Transverse colon (tissue), 4 donors: ENCODE measurements at places on chromosomes 12 and 14. TPM values are rescaled to one million over a fixed set of nuclear protein-coding genes. Genes with fewer than 3 reads are reported as not detected.
A peak's percentile ranks its signal among the peaks of the same experiment; 100 is the strongest.

The KLHDC2 gene
- 107 TPM for total RNA-seq

The POTEM gene
- total RNA-seq = not detected

The GUCY2C gene
- total RNA-seq = 85.7 TPM

DNA sequence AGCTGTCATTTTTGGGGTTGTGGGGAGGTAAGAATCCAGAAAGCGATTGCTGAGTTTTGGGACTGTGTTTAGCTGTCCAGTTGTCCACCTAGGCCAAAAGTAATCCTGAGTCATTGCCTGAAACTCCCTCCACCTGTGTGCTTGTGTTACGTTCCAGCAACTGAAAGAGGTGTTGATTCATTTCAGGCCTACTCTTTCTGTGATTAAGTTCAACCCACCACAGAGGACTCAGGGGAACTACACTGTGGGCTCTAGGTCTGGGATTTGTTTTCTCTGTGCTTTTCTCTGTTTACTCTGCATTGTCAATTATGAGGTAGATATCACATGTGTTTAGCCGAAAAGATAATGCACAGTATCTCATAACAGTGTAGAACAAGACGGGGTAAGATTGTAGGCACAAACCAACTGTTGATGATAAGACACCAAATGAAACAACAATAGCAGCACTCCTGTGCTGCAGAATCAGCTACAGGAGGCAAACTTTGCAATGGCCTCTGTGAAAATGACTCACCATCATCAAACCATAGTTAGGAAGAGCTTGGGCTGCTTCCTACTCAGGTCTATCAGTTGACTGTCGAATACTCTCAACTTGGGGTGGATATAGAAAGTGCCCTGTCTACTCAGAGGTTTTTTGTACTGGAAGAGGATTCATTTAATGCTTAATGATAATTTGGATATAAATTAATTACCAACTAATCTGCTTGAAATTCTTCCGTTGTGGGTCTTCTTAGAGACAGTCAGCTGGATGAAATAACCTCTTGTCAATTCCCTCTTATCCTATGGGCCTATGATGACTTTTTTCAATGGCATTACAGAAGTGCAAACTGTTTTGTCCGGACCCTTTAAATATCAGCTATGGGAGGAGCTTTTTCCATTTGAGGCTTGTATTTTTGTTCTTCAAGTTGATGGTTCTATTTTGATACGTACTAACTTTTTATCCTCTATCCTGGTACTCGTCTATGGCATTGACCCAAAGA is 385.9 kb downstream of the BMP4 start:
- DNase-seq = no peak
- H3K27ac ChIP-seq = peak overlapping the region; percentile 27
- no peak overlapping the region for H3K4me3 ChIP-seq
- peaks cover 6% of the 10 kb centered on the region for H3K4me1 ChIP-seq
- H3K36me3 ChIP-seq = no peaks in the 10 kb centered on the region

DNA sequence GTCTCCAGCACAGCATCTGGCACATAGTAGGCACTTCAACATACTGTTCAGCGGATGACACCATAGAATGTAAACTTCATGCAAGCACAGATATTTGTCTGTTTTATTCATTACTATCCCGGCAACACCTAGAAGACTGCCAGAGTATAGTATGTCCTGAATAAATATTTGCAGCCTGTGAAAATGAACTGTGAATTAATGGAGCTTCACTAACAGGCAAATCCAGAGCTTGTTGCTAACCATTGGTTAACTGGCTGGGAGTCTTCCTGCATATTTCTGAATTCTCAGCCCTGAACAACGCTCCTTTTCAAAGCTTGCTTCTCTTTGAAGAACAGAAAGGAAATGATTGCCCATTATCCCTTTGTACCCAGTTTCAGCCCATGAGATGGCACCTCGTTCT is 243.3 kb upstream of the CRY1 start:
- no peak for DNase-seq
- no peak overlapping the region for H3K27ac ChIP-seq
- no peak overlapping the region for H3K4me3 ChIP-seq

DNA sequence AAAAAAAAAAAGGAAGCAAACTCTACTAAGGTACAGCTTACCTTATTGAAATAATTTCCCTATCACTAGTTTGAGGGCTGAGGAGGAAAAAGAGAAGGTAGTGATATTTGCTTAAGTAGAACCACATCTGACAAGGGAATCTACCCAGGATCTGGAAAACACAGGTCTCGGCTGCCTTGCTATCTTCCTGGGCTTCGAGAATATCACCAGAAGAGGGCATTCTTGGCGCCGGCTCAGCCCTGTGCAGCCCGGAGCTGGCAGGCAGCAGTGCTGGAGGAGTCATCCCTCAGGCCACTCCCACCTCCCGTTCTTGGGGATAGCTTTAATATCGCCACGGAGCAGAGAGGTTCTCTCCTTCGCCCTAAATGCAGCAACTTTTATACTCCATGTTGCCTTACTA is 1181.2 kb downstream of the VRK1 start:
- H3K27ac ChIP-seq = peak overlapping the region; percentile 83
- no peaks in the 10 kb centered on the region for H3K27me3 ChIP-seq
- H3K4me3 ChIP-seq = no peak overlapping the region
- peak; percentile 78 for DNase-seq
- no peaks in the 10 kb centered on the region for H3K4me1 ChIP-seq

- peak; percentile 23 for DNase-seq
- no peak overlapping the region for H3K4me3 ChIP-seq
- H3K27me3 ChIP-seq = no peaks in the 10 kb centered on the region
Measured at GRCh38 chr12:115135800-115136211, 451.8 kb upstream of the TBX3 start.

DNA sequence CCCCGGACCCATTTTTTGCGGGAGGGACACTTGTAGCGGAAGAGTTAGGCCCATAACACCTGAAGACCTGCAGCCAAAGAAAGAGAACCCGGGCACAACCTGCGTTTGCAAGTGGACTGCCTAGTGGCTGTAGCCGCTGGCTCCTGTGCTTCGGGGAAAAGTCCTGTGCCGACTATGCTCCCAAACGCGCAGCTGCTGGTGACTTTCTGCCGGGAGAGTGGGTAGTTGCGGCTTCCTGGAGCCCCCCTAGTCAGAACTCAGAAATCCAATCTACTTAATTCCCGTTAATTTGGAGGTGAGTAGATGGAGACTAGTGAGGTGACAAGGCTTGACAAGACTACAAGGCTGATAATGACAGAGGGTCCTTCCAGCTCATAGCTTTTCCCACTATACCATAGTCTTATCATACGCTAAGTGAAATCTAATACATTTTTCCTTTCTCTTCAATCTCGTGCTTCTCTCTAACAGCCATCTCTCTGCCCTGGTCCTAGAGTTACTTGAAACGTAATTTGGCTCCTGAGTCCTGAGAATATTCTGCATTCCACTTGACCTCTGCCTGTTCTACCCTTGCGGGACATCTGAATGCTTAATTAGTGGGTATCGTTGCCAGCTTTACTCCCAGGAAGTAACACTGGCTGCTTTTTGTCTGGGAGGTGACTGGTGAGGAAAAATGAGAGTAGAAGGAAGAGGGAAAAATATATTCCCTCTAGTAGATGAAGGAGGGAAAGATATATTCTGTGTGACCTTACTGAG is 556 bp downstream of the MTHFD1 start:
- H3K4me1 ChIP-seq = peaks cover 12% of the 10 kb centered on the region
- peak overlapping the region; percentile 57 for H3K4me3 ChIP-seq
- no peaks in the 10 kb centered on the region for H3K36me3 ChIP-seq
- no peaks in the 10 kb centered on the region for H3K27me3 ChIP-seq
- DNase-seq = peak; percentile 47

DNA sequence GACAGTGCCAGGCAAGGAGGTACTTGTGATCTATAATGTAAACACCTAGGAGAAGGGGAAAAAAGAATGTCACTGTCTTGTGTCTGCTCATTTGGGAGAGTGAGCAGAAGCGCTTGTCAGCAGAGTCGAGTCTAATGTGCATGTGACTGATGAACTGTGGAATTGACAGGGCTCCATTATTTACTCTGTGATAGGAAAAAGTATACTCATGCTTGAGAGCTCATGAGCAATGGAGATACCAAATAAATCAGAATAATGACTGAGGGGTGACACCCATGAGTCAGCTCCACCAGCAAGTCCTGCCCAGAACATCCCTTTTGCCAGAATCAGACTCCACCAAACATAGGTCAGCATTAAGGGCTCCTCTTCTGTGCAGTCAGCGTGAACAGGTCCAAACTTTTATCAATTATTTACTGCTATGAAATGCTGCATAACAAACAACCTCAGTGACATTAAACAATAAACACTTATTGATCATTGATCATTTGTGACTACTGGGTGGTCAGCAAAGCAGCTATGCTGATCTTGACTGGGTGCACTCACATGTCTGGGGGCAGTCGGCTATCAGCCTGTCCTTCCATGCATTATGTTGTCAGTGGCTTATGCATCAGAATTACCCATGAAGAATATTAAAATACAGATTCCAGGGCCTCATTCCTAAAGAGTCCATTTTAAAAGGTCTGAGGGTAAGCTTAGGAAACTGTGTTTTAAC is 29.2 kb upstream of the WSCD2 start:
- H3K36me3 ChIP-seq = no peaks in the 10 kb centered on the region
- no peaks in the 10 kb centered on the region for H3K27me3 ChIP-seq
- no peak overlapping the region for H3K4me3 ChIP-seq
- H3K27ac ChIP-seq = no peak overlapping the region

DNA sequence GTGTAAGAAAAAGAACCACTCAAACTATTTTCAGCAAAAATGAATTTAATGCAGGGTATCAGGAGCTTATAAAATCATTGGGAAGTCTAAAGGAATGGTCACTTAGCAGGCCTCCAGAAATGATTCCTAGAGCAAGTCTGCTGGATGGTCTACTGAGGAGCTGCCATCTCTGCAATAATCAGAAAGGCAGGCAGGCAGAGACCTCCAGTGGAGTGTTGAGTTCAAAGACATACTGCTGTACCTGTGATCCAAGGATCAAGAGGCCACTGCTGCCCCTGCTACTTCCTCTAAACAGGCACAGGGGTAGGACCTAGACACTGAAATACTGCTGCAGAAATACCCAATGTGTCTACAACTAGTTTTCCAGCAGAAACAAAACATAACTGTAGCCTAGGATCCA is 14.5 kb upstream of the KICS2 start:
- no peaks in the 10 kb centered on the region for H3K27me3 ChIP-seq
- no peak overlapping the region for H3K27ac ChIP-seq
- no peaks in the 10 kb centered on the region for H3K4me1 ChIP-seq
- H3K36me3 ChIP-seq = no peaks in the 10 kb centered on the region
- H3K4me3 ChIP-seq = no peak overlapping the region
- no peak for DNase-seq

GRCh38 chr14:74362361-74362915 is 14.2 kb downstream of the VRTN start:
- no peaks in the 10 kb centered on the region for H3K4me1 ChIP-seq
- DNase-seq = peak; percentile 79
- H3K27me3 ChIP-seq = peaks cover 8% of the 10 kb centered on the region
- no peak overlapping the region for H3K4me3 ChIP-seq

GRCh38 chr12:120668868-120669840 is 17.8 kb upstream of the MLEC start:
- H3K4me3 ChIP-seq = no peak overlapping the region
- H3K27me3 ChIP-seq = no peaks in the 10 kb centered on the region
- H3K27ac ChIP-seq = peak overlapping the region; percentile 54
- no peaks in the 10 kb centered on the region for H3K36me3 ChIP-seq
- H3K4me1 ChIP-seq = peaks cover 12% of the 10 kb centered on the region
